A549 treated with Mapracorat at 1 μM for 4 hours (cell line): ENCODE measurements at places on chromosomes 7 and 10. TPM values are rescaled to one million over a fixed set of nuclear protein-coding genes. Genes with fewer than 3 reads are reported as not detected.

The PTPRZ1 gene
- not detected in 5 replicates for total RNA-seq

The ACSM6 gene
- not detected in 5 replicates for total RNA-seq

The C10orf90 gene
- 2.7 to 3.7 TPM (median 3.5 TPM) in 5 replicates for total RNA-seq

The MKX gene
- not detected in 5 replicates for total RNA-seq

The C10orf62 gene
- total RNA-seq = not detected in 5 replicates

The PRR15 gene
- 3.7 to 4.1 TPM (median 3.8 TPM) in 5 replicates for total RNA-seq

The HOXA10 gene
- total RNA-seq = 6.8 to 7.8 TPM (median 7.7 TPM) in 5 replicates

The ARMC3 gene
- 0.35 to 0.74 TPM (median 0.58 TPM) in 5 replicates for total RNA-seq
